ENCODE measurements at places on chromosomes 7 and 10. TPM values are rescaled to one million over a fixed set of nuclear protein-coding genes. Genes with fewer than 3 reads are reported as not detected.

- no peak for DNase-seq
Observed at GRCh38 chr7:159147246-159147645, 2.6 kb upstream of the VIPR2 start.

GRCh38 chr10:78831461-78831860 is 237.3 kb upstream of the ZMIZ1 start:
- DNase-seq, result no peak

DNA sequence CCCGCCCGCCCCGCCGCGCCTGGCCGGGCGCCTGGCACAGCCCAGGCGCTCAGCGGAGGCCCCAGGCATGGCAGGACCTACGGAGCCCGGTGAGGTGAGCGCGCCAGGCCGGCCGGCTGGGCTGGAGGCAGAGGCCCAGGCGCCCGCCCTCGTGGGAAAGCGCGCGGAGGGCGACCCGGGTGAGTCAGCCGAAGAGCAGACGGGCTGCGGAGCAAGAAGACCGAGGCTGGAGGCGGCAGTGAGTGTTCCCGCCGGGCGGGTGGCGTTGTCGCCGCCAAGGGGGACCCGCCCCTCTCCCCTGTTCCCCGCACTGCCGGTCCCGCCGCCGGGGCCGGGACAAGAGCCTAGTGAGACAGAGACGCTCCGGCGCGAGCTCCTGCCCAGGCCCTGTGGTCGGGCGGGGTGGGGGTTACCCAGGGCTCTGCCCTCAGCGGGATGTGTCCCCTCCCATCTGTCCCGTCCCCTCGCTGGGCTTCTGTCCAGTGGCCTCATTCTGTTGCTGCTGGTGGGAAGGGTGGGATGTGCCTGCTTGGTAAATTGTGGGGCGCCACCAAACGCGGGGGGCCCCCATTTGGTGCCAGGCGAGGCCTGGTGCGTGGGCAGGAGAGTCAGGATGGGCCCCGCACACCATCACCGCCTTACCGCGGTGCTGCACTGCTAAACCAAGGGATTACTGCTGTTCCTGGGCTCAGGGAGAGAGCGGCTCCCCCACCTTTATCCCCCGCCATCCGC is 17.0 kb upstream of the NODAL start:
- DNase-seq, result no peak

DNA sequence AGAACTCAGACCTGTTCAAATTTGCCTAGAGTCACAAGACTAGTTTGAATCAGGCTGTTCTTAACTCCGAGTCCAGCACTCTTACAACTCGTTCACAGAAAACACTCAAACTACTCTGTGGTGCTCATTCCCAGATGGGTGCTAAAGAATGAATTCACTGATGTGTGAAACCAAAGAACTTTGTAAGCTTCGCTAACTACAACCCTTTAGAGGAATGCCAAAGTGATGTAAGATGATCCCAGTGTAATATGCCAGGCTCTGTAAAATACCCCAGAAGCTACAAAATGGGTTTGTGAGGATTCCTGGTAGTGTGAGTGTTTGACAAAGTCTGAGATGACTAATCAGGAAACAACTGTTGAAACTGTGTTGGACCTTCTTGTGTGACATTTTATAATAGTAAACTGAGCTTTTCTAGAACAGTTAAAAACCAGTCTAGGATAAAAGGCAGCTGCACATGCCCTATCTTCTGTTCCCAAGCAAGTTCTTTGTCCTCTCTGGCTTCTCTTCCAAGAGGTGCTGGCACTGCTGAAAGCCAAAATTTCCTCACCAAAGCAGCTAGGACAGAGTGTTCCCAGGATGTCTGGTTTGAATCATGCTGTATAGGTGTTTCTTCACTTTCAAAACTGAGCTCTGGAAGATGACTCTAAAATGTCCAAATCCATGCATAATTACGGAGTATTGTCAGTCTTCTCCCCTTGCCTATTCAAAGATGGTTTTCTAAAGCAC is 527.6 kb downstream of the SORCS1 start:
- no peak for DNase-seq

DNA sequence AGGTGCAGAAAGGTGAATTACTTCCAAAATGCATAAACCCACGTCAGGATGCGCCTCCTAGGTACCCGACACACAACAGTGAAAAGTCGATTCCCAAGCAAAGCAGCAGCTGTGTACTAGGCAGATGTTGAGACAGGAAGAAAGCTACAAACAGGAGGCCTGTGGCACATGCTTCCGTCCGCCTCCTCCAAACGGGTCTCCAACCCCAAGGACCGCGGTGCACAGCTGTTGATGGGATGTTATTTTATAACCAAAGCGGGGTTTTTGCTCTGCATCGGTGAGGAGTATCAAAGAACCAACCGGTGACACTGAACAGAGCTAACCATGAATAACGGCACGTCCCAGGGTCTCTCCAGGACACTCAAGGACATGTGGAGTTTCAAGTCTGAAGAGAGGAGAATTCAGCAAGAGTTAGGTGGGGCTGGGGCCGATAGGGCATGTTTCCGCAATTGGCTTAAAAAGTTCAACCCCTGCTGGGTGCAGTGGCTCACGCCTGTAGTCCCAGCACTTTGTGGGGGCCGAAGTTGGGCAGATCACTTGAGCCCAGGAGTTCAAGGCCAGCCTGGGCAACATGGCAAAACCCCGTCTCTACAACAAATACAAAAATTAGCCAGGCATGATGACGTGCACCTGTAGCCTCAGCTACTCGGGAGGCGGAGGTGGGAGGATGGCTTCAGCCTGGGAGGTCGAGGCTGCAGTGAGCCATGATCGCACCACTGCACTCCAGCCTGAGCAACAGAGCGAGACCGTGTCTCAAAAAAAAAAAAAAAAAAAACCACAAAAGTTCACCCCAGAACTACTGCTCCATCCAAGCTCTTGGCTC is 108.0 kb downstream of the SMURF1 start:
- no peak for DNase-seq

DNA sequence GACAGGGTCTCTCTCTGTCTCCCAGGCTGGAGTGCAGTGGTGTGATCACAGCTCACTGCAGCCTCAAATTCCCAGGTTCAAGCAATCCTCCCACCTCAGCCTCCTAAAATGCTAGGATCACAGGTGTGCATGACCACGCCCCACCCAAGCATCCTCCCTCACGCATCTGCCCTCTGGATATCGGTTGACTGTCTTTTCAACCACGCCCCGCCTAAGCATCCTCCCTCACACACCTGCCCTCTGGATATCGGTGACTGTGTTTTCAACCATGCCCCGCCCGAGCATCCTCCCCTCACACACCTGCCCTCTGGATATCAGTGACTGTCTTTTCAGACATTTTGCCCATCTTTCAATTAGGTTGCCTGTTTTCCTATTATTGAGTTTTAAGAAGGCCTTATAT is 140.5 kb downstream of the MAD1L1 start:
- DNase-seq, result no peak

DNA sequence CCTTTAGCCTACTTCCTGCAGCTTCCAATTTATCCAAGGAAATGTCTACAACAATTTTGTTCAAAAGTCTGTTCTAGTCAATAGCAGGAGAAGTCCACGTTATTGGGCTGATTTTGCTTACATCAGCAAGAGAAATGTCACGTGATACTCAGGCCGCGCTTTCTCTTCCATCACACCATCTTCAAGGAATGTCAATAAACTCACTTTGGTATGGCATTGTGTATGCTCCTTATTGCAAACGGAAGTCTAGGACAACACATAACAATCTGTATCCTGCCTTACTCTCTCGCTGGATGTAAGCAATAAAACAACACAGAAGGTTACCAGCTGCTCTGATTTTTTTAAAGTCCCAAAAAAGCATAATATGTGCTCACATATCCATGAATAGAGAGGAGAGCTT is 17.1 kb upstream of the STK17A start:
- DNase-seq, result no peak

- peak; percentile 40 for DNase-seq
Observed at GRCh38 chr7:9711259-9711918, 1262.3 kb upstream of the PHF14 start.

DNA sequence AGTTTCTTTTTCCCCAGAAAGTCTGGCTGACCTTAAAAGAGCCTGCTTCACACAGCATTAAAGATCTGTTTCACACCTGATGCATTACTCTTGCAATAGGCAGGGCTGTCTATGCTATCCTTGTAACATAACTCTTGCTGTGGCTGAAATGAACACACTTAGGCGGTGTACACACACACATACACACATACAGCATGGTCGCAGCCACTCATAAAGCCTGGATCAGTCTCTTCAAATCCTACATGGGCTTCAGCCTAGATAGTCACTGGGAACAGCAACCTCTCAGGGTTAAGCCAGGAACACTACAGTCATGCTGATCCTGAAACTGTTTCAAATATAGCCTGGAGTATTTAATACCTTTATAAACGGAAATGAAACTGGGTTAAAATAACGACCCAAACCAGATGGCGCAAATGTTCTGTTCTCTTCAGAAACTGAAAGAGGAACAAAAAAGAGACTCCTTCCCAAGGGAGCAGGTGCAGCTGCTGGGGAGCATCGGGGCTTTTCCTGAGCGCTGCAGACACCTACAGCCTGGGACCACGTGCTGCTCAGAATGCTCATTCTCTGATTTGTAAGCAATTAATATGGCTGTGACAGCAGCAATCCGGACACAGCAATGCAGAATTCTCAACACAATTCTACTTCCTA is 61.0 kb upstream of the SFMBT2 start:
- no peak for DNase-seq

DNA sequence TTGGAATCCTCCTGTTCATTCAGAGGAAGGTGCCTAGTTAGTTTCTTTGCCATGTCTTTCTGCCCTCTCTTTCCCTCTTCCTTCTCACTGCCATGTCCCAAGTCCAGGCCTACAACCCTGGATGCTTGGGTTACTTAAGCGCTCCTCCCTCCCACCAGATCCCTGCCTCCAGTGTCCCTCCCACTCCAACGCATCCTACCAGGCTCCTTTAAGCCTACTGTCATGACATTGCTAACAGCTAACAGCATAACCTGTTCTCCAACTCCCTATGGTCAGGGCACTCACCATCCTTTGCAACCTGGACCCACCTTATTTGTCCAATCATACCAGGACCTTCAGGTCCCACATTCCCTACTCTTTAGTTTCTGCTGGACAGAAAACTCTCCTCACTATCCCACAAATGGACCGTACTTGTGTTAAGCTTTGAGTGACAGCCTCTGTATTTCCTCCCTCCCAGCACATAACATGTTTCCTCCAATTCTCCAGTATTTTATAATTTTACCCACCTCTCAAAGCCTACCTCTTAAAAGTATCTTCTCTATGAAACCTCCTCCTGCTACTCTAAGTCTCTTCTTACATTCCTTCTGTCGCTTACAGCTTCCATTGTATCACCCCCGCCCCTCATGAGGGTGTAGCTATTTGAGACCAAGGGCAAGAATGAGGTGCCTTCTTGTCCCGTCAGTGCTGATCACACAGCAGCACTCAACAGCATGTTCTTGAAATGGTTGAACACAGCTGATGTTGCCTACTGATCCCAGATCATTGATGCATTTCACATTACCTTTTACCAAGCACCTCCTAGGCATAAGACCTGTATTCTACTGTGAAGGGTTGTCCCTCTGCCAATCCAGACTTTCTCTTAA is 1.7 kb downstream of the BLNK start:
- DNase-seq, result no peak

DNA sequence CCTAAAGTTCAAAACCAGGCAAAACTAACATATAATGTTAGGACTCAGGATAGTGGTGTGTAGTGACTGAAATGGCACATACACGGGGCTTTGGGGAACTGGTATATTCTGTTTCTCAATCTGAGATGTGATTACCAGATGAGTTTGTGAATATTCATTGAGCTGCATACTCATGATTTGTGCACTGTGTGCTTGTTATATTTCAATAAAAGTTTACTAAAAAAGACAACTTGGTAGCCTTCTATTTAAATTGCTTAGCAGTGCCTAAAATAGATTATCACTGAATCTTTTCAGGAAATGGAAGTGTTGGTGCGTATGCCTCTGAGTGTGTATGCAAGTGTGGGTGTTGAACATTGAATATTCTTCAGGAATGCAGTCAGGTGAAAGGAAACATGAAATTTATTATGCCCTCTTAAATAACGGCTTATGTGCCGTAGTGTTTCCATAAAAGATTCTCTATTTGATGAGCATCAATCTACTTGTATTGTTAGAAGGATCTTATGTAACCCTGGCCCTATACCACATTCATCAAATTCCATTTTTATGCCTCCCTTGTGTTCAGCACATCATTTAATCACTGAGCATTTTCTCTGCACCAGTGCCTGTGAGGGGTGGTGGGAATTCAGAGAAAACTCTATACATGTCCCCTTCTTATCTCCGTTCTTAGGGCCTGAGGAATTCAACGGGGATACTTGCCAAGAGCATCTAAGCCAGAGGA is 82.6 kb upstream of the AUTS2 start:
- DNase-seq, result no peak

- DNase-seq, result no peak
Observed at GRCh38 chr7:139663608-139664177, 114.1 kb downstream of the HIPK2 start.

DNA sequence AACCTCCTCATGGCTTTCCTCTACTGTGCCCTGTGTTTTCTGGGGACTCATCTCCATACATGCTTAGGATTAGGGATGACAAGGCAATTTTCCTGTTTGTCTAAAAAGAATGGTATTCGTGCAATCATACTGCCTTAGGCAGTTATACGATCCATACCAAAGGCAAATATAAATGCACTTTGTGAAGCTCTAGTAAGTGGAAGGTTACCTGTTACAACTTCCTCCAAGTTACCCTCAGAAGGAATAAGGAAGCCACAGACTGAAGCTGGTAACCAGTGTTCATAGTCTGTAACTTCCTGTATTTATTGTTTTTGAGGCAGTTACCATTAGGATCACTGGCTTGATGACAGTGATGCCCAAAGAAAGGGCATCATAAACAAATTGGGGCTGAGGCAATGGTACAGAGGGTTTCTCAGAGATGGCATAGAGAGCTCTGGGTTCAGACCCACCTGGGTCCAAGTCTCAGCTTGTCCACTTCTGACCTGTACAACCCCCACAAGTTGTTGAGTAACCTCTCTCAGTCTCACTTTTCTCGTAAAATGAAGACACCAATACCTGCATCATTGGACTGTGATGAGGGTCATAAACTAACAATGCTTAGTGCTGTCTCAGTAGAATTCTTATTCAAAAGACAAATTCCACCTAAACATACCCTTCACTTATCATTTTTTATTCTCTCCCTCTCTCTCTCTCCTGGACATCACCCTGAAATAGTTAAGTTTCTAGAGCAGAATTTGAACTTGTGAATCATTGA is 138.2 kb downstream of the ELMO1 start:
- DNase-seq, result no peak

GRCh38 chr10:99303899-99304861 is 25.0 kb upstream of the CNNM1 start:
- no peak for DNase-seq

Gene COL17A1
- total RNA-seq, result 2.4 TPM

Gene TUBB8
- total RNA-seq, result not detected

Gene OPALIN
- not detected for total RNA-seq

Gene ADARB2
- total RNA-seq, result 0.38 TPM

Gene NKX2-3
- total RNA-seq, result 1.2 TPM

Gene ASAH2
- 0.46 TPM for total RNA-seq

Gene SH2D4B
- 0.07 TPM for total RNA-seq

Gene THSD7A
- total RNA-seq, result 0.89 TPM
